ENCODE measurements at places on chromosomes 16 and 17. TPM values are rescaled to one million over a fixed set of nuclear protein-coding genes. Genes with fewer than 3 reads are reported as not detected.

DNA sequence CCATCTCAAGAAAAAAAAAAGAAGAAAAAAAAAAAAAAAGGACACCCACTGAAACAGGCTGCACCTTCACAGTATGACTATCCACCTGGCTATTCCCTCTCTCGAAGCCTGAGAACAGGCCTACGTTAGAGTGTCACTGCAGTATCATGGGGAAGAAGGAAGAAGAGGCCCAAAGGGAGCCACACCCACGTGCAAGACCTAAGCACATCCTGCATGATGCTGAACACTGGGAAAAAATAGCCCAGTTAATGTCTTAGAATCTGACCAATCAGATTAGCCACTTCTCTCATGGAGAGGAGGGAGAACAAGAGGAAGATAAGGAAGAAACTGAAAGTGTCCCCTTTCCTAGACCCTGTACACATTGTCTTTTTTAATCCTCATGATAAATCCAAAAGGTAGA, 19.5 kb upstream of the MED13 start:
- DNase-seq = no peak

GRCh38 chr17:37637956-37638355, 5.3 kb downstream of the DDX52 start:
- no peak for DNase-seq

- DNase-seq = no peak
Measured at GRCh38 chr17:66403846-66404556, 101.6 kb downstream of the PRKCA start.

GRCh38 chr17:77320485-77321256, 179.9 kb downstream of the SEC14L1 start:
- DNase-seq = no peak

- DNase-seq = no peak
Measured at GRCh38 chr17:42818379-42818778, 5.7 kb downstream of the BECN1 start.

- DNase-seq = no peak
Measured at GRCh38 chr17:77590951-77591735, 367.4 kb upstream of the TNRC6C start.

DNA sequence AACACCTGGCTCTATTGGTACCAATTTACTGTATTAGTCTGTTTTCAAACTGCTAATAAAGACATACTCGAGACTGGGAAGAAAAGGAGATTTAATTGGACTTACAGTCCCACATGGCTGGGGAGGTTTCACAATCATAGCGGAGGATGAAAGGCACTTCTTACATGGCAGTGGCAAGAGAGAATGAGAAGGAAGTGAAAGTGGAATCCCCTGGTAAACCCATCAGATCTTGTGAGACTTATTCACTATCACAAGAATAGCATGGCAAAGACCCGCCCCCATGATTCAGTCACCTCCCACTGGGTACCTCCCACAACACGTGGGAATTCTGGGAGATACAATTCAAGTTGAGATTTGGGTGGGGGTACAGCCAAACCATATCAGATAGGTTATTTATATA, 22.6 kb upstream of the GOSR1 start:
- no peak for DNase-seq

DNA sequence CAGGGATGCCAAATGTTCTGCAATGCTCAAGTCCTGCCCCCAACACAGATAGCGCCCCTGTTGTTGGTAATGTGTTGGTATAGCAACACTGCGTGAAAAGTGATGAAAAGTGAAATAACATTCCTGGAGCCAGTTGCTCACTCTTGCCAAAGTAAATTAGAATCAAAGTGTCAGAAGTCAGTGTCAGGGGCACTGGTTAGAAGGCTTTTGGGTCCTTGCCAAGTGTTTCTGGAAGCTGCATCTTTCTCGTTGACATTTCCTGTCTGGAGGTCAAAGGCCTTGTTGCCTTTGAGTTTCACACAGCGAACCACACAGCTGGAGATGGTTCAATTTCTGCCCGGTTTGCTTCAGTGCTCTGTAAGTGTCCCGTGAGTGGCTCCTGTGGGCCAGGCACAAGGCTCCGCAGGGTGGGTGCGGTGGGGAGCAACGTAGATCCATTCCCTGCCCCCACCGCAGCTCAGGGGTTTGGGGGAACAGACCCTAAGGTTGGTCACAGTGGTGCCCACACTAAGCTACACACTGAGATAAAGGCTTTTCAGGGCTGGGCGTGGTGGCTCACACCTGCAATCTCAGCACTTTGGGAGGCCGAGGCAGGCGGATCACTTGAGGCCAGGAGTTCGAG, 3.6 kb upstream of the SLC16A5 start:
- DNase-seq = no peak

GRCh38 chr16:72974142-72974769, 73.7 kb downstream of the ZFHX3 start:
- no peak for DNase-seq

DNA sequence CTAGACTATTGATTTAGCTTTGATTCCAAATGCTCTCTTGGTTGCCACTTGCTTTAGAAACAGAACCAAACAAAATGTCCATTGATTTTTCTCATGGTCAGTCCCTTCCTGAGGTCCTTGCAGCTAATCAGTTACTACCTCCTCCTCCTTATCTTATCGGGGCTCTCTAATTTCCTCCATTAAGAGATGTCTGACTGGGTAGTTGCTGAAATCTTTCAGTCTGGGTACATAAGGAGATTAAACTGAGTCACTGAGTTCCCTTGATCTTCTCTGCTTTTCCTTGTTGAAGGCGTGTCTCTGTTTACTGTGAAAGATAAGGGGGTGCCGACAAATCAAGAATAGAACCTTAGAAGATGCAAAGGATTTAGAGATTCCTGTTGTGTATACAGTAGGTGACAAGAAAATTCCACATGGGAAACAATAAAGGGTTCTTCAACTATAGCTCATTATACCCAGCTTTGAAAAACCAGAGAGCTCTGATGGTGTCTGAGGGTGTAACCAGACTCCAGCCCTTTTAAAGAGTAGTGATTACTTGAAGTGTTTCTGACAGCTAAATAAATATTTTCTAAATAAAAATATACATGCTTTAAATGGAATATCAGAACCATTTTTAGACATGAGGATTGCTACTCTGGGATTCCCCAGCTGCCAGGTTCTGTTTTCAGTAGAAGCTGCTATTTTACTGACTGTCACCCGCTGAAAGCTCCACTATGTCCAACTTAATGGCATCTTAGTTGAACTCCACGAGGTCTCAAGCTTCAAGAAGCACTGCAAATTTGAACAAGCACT, 791.3 kb upstream of the SOX9 start:
- DNase-seq = no peak

GRCh38 chr17:80270104-80270503, 9.5 kb downstream of the RNF213 start:
- no peak for DNase-seq

- DNase-seq = no peak
Measured at GRCh38 chr17:9767432-9767991, 23.9 kb downstream of the DHRS7C start.

DNA sequence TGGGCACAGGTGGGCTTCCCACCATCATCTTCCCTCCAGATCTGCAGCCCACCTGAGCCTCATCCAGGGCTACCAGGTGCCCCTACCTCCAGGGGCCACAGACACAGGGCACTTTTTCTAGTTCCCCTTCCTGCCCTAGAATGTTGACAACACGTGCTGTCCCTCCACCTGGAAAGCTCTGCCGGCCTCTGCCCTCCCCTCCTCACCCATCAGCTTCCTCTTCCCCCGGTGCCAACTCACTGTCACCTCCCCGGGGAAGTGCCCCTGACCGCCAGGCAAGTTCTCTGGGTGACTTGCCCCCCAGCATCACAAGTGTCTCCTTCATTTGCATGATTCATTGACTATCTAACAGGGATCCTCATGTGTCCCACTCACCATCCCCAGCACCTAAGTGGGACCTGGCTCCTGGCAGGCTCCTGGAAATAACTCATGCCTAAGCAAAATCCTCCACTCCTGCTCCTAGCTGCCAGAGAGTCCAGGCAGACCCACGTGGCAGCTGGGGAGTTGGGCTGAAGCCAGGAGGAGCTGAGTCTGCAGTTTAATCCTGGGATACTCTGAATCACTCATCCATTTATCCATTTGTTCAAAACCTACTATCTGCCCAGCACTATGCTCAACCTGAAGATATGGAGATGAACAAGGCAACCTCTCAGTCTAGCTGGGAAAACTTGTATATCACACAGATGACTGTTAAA, 304.4 kb downstream of the FOXL1 start:
- DNase-seq = no peak

GRCh38 chr16:4409081-4409932, 7.1 kb downstream of the CORO7 start:
- no peak for DNase-seq

DNA sequence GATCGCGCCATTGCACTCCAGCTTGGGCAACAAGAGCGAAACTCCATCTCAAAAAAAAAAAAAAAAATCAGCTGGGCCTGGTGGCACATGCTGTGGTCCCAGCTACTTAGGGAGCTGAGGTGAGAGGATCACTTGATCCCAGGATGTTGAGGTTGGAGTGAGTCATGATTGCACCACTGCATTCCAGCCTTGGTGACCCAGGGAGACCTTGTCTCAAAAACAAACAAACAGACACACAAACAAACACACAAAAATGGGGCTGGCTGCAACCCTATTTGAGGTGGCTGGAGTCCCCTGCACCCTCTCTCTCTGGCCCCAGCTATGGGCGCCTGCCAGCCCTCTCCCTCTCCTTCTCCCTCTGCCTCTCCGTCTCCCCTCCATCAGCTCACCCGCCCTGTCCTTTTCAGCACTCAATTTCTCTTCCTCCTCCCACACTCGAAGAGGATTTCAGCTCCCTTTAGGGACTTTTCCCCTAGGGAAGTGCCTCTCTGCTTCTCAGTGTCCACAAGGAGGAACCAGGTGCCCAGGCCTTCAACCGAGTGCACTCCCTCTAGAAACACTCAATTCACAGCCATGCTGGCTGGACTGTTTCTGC, 17.5 kb upstream of the TFAP4 start:
- no peak for DNase-seq

DNA sequence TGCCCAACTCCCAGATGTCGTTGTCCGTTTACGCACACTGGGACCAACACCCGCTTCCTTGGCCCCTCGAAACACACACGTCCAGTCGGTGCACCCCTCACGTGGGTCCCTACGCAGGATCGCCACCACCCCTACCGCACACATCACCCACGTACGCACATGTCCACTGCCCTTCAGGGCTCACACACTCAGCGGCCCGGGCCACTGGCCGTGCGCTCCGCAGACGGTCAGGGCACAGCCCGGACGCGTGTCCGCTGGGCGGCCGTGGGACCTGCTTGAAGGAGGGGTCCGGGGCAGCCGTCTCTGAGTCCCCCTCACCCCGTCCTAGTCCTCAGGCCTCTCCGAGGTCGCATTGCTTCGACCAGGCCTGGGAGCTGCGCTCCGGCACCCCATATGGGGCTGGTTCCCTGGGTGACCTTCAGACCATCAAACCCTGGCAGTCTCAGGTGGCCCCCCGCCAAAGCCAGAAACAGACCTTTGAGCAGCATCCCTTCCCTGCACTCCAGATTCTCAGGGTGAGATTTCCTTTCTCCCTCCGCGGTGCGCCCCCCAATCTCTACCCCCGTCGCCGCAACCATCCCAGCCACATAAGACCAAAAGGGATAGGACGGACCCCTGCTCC, 914 bp upstream of the GPRC5B start:
- DNase-seq = no peak

DNA sequence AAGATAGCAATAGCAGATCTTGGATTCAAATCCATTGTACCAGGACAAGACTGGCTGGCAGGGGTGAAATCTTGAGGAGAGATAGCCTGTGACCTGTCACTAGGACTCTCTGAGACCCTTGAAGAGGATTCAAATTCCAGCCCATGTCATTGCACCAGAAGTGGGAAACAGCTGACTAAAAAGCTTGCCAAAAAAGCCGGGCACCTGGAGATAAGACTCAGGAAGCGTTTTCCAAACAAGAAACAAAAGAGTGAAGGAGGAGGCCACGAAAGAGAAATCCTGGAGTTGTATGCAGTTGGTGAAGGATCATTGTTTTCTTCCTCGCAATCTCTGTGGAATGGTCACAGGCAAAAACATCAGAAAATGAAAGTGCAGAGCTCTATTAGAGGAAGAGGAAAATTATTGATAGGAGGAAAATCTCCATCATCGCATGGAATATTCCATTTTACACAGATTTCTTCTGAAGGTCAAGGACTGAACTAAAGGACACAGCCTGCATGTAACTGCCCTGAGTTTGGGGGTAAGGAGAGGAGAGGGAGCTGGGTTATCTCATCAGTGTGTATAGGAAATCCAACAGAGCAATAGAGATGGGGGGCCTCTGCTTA, 9.0 kb upstream of the WSB1 start:
- DNase-seq = no peak

GRCh38 chr16:70778901-70779309, 22.1 kb downstream of the VAC14 start:
- no peak for DNase-seq

- no peak for DNase-seq
Measured at GRCh38 chr16:77579351-77579891, 142.9 kb upstream of the NUDT7 start.

DNA sequence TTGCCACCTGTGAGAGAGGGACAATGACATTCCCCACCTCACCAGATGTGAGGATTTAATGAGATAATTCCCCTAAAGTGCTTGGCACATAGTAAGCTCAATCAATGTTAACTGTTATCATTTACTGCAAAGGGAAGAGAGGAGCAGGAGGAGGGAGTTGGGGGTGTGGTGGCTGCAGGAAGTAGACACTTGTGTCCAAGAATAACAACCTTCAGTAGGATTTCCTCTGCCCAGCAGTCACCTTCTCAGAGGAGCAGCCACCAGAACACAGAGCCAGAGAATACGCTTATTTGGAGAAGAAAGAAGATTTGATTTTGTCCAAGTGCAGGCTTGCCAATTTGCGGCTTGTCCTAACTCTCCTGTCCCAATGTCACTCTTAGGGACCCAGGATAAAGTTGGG, 10.2 kb downstream of the CBX4 start:
- DNase-seq = no peak

GRCh38 chr17:72419866-72420774, 299.3 kb downstream of the SOX9 start:
- no peak for DNase-seq

GRCh38 chr17:7224661-7225111, 4.9 kb downstream of the ACADVL start:
- DNase-seq = no peak

GRCh38 chr16:2810651-2811050, 6.4 kb upstream of the PRSS21 start:
- DNase-seq = no peak

- no peak for DNase-seq
Measured at GRCh38 chr17:57048096-57048495, 37.0 kb upstream of the AKAP1 start.

- no peak for DNase-seq
Measured at GRCh38 chr16:69241926-69242325, 55.0 kb downstream of the SNTB2 start.

CMTR2 gene
- total RNA-seq = 19.6 TPM

ARL5C gene
- 0.07 TPM for total RNA-seq

MPP2 gene
- 1.4 TPM for total RNA-seq

SAP30BP gene
- total RNA-seq = 97.6 TPM

OR4D1 gene
- 0.09 TPM for total RNA-seq

CUEDC1 gene
- 0.30 TPM for total RNA-seq

EIF1 gene
- total RNA-seq = 779 TPM

CLEC18B gene
- total RNA-seq = 0.09 TPM

PDIA2 gene
- total RNA-seq = not detected

CLEC3A gene
- total RNA-seq = not detected

SLC47A1 gene
- 0.25 TPM for total RNA-seq

Measured in activated T-helper 2 cell treated with anti-CD3 and anti-CD28 coated beads, Interferon-gamma antibody, Interleukin-2, Interleukin-4, amounts not matched to agents 10 μg/mL and 5 μg/mL and 100 μg/mL, durations not matched to agents 14 hours and 24 hours and 36 hours (primary cell).